ENCODE measurements at places on chromosomes 7 and 10.

DNA sequence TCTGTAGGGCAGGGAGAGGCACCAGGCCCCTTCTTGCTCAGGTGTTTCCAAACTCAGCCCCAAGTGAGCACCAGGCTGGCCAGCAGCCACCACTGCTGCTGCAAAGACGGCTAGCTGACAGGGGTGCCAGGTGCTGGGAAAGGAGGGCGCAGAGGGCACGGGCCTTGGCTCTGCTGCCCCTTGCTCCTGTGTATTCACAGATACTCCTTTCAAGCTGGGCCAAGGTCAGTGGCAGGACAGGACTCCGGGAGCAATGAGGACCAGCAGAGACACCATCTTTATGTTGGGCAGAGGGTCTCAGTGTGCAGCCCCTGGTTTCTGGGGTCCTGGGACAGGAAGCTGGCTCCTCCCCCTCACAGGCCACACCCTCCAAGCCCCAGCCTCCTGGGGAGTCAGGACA lies 110.1 kb downstream of the SMURF1 start:
- no peak for DNase-seq

DNA sequence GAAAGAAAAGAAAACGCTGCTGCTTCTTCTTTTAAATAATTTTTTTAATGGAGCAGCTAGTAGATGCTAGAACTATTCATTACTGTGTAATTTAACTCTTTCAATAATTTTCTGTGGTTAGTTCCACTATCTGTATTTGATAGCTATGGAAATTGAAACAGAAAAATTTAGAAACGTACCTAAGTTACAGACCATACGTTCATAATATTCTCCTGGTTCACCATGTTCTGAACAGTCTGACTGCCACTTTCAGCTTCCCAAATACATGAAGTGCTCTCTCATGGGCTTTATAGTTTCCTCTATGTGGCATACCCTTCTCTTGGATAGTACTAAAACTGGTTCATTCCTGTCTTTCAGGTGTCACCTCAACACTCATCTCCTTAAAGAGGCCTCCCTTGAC lies 508.0 kb downstream of the MDFIC start:
- DNase-seq = no peak

GRCh38 chr7:31053986-31054385 lies 1.9 kb downstream of the ADCYAP1R1 start:
- no peak for DNase-seq

DNA sequence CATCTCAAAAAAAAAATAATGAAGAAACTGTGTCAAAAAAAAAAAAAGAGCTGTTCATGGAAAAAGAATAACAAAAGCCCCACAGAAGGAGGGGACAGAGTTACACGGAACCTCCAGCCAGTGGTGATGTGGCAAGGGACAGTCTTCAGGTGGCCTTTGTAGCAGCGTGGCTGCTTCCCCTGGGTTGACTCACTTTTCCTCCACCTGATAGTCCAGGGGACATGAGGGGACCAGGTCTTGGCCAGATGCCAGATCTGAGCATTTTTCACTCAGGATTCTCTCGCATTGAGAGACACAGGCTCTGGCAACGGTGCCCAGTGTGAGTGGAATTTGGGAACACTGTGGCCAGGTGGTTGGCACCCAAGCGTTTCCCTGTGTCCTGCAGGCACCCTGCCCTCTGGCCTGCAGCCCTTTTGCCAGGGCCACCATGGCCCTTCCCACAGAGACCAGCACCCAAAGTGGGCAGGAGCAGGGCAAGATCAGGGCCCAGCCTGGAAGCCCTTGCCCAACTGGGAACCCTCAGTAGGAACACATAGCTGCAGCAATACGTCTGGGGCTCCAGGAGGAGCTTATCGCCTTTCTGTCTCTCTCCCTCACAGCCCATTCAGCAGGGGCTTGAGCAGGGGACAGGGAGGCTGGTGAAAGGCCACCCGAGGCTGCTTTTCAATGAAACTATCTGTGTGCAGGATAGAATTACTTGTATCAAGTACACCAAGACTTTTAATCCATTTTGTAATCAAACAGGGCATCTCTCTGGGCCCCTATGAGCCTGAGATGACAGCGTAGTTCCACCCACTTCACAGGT lies 159.1 kb downstream of the UBE2H start:
- DNase-seq = no peak

DNA sequence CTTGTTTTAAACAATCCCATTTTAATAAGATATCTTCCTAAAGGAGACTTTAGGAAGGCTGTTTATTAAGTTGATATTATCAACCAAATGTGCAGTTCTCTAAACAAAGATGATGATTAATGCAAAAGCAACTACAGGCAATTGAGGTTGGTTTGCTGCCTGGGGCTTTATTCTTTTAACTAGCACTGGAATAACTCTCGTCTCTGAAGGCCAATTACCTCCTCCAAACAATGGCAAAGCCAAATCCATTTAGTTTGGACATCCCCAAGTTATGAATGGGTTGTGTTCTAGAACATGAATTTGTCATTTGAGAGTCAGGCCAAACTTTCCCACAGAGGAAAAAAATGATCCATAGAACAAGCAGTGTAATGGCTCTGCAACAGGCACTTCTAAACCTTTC lies 114.1 kb downstream of the SLC16A9 start:
- DNase-seq = no peak

DNA sequence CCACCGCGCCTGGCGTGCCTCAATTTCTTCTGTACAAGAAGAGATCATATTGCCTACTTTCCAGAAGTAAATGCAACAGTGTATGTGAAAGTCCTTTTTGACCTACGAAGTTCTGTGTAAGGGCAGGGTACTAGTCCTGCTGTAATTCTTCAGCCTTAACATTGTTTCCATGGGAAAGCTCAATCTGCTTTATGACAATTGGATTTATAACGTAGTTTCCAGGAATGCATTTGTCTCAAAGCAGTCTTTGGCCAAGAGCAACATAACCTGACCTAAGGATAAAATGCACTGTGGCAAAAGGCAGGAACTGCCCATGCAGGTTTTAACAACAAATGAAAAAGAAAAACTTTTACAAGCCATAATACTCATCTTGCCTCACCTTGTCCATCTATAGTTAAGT lies 108.1 kb upstream of the PODXL start:
- DNase-seq = no peak

DNA sequence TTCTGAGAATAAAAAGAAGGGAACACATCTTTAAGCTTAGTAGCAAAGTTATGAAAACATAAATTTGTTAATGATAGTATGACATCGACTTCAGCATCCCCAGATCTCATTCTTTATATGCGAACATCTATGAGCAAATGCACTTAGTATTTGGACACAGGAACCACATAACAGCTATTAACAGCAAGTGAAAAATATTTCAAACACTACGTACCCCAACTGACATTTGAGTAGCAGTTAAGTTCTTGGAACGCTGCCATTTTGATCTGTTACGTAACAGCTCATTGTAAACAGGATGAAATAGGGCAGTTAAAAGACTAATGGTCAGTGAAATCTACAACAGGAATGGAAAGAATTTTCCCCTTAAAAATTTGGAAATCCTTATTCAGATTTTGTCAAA lies 428.9 kb downstream of the TNS3 start:
- peak; percentile 59 for DNase-seq

DNA sequence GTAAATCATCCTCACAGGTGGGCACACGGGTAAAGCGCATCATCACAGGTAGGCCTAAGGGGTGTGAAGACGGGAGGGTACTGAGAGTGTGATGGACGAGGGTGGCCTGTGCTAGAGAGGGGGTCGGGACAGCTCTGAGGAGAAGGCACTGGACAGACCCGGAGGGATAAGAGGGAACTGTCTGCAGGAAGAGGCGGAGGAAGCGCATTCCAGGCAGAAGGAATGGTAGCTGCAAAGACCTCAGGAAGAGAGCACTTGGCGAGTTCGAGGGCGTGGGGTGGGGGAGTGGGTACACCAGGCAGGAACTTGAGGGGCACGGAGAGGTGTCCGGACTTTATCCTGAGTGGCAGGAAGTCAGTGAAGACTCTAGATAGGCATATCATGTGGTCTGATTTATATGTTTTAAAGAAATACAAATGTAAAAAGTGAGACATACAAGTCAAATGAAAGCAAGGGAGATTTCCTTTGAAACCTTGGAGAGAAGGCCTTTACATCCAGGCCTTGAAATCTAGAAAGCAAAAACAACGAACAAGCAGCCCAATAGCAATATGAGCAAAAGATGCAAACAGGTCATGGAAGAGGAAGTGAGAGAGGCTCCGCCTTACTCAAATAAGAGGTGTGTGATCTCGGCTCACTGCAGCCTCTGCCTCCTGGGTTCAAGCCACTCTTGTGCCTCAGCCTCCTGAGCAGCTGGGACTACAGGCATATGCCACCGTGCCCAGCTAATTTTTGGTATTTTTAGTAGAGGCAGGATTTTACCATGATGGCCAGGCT lies 3.6 kb downstream of the LHPP start:
- DNase-seq = peak; percentile 52
